ENCODE measurements at places on chromosomes 5 and 9. TPM values are rescaled to one million over a fixed set of nuclear protein-coding genes. Genes with fewer than 3 reads are reported as not detected.

DNA sequence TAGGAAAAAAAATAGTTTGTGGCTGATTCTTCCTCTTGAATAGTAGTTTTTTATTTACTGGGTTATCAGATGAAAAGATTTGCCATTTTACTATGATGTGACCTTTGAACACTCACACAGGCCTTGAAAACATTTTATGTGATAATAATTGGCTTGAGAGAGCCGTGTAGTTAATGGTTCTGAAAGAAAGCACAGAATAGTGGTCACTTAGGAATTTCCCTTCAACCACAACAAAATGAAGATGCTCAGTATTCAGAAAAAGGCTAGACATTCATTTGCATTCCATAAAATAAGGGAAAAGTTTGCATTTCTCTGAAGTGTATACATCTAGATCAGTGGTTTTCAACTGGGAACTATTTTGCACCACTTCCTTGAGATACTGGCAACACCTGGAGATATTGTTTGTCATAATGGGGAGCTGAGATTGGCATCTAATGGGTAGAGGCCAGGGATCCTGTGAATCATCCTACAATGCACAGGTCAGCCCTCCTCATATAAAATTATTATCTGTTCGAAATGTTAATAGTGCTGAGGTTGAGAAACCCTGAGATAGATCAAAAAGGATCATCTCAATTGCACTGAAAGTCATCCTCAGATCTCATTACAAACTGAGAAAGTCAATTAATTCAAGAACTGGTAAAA, 446.4 kb upstream of the CCNG1 start:
- no peak for DNase-seq

DNA sequence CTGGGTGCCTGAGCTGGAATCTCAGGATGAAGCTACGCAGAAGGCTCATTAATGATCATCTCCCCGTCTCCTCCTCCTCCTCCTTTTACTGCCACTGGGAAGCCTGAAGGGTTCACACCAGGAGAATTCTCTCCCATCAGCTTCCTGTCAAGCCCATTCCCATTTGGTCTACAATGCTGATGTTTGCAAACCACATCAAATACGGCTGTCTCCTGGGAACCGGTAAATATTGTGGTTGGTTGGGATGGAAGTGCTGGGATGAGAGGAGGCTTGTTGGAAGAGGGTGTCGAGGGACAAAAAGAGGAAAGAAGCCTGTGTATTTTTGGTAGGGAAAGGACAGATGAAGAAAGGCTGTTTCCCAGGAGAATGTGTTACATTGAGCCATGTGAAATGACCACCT, 13.2 kb upstream of the S1PR3 start:
- DNase-seq, result peak; percentile 39

DNA sequence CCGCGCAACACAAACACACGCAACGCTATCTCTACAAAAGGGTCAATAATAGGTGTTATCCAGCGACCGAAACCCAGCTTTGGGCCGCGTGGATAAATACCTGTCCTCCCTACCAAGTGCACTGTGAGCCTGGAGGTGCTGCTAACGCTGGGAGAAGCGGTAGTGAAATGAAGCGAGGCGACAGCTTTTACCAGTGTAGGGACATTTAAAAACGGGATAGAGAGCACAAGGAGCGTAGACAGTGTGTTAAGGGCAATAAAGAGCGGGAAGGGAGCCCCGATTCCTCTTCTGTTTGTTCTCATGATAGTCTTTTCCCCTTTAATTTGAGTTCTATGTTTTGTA, 421 bp upstream of the DEPDC1B start:
- no peak for DNase-seq

The ITGA2 gene
- total RNA-seq, result 23.4 TPM

The FRRS1L gene
- not detected for total RNA-seq

The CACNA1B gene
- total RNA-seq, result not detected

Data from H4 (cell line).